ENCODE measurements at places on chromosomes 12 and 14.

GRCh38 chr12:19227880-19228210 lies 98.3 kb downstream of the PLEKHA5 start:
- DNase-seq, result no peak

DNA sequence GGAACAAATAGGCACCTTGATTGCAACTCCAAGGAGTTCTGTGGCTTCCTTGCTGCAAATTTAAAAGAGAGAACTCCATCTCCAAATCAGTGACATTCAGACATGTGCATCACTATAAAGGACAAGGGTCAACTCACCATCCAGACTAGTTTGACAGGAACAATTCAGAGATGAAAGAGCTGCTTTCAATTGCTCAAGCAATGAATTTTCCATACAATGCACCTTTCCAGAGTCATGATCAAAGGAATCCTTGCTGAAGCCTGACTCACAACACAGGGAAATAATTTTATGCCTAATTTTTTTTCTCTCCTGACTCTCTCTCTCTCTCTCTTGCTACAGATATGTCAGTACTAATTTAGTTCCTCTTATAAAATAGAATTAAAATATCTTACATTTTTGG lies 380.5 kb upstream of the GARIN6 start:
- no peak for DNase-seq

- DNase-seq, result no peak
These were observed 41.7 kb upstream of the FRS2 start for GRCh38 chr12:69428351-69429073.

GRCh38 chr12:122005252-122005776 lies 16.4 kb upstream of the BCL7A start:
- no peak for DNase-seq

DNA sequence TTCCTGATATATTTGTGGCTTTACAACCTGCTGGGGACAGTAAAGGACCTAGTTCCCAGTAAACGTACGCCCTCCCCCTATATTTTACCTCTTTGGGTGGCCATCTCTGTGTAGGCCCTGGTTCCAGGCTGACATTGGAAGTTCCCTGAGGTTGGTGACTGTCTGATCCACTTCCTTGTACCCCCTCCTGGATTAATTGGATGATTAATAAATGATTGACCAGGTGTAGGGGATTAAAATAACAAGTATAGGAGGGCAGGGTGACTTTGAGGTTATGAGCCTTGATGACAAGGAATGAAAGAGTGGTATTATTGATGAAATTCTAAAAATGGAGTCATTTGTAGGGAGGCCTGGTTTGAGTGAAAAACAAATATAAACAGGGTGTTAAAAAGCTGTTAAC lies 9.6 kb downstream of the SUSD6 start:
- no peak for DNase-seq

DNA sequence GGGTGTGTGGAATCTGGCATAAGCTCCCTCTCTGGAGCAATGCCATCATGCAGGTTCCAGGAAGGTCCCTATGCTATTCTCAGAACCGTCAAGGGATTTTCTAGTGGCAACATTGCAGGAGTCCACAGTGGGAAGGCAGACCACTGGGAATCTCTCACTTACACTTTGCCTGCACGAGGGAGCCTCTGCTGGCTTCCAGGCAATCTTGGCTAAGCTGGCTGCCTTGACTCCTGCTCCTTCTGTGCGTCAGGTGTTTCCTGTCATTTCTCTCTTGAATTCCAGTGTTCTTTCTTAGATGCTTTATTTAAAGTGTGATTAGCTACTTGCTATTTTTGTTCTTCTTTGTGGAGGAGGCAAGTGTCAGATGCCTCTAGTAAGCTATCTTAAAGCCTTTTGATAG lies 414.0 kb upstream of the ATP2B1 start:
- DNase-seq, result no peak

GRCh38 chr14:68106456-68106855 lies 286.9 kb downstream of the RAD51B start:
- DNase-seq, result no peak

- DNase-seq, result no peak
These were observed 24.9 kb downstream of the SNRNP35 start for GRCh38 chr12:123482876-123483275.

DNA sequence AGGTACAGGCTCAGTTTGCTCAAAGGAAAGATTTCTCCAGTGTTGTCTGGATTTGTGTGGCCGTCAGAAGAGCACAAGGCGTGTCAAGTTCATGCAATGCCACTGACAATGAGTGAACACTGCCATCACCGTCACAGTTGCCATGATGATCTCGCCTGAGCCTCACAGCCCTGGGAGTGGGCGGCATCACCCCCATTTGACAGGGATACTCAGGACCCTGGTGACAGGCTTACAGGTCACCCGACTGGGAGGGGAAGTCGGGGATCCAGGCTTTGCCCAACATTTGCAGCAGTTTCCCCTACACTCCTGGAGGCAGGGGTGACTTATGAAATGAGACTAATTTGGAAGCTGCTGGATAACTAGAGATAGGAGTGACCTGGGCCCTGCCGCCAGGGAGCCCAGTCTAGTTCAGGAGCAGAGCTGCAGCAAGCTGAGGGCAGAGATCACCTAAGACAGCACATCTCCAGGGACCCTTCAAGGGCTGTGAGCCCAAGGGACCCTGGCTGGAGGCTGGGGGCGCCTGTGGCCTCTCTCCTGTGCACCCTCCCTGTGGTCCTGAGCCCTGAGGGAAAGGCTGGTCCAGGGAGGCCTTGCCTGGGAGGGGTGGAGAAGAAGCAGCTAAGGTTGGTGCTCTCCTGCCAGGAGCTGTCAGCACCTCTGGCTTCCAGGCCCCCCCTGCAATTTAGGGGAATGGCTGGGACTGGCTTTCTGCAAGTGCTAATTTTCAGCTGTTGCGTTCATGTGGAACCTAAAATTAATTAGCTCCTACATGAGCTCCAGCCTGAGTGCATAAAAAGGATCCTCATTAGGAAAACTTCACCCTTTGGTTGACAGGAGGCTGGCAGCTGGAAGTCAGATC lies 32.4 kb upstream of the BEGAIN start:
- no peak for DNase-seq

GRCh38 chr12:110906985-110907384 lies 13.4 kb downstream of the MYL2 start:
- DNase-seq, result no peak

DNA sequence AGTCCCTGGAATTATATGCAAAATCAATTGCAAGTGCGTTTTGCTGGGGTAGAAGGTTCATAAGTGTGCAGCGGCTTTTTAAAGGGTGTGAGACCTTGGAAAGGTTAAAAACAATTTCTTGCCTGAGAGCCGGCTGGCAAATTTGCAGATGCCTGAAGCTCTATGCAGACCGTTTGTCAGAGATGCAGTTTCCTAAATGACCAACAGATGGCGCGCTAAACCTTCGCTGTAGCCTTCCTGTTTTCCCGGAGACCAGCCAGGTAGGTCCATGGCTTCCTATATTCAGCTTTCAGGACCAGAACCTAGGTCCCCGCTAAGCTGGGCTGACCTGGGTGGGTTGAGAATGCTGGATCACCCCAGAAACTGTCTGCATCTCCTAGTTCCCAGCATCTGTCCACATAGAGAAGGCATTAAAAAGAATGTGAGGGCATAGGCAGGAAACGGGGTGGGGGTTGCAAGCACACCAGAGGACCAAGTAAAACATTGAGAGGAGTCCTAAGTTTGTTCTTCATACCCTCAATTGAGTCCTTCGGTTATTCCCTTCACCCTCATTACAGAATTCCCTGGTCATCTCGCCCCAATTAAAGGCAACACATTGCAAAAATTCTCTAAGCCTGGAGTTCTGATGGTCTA lies 5.7 kb upstream of the NOS1 start:
- DNase-seq, result peak; percentile 85

DNA sequence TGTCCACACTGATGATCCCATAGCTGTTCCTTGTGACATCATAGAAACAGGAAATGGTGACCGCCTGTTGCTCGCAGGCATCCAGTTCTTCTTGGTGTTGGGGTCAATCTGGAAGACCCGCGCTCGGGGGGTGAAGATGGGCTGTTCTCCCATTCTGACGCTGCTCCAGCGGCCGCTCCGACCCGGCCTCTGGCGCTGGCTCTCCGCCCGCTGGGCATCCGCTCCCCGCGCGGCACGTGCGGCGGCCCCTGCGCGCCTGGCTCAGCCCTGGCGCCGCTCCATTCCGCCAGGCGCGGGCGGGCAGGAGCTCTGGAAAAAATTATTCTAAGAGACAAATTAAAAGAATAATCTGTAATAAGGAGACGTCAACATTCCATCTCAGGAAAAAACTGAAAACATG lies 761.1 kb downstream of the TMEM121 start:
- DNase-seq, result no peak

- DNase-seq, result no peak
These were observed 767 bp upstream of the CCNT1 start for GRCh38 chr12:48717252-48717695.

DNA sequence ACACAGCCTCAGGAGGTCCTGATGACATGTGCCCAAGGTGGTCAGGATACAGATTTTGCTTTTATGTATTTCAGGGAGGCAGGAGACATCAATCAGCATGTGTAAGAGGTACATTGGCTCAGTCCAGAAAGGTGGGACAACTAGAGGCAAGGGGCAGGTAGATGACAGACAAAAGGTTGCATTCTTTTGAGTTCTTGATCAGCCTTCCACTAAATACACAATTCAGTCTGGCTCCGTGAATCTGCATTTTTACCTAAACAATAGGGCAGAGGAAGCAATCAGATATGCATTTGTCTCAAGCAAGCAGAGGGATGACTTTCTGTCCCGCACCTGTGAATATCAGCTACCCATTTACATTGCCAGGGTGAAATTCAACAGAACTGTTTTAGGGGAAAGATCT lies 178.6 kb downstream of the KSR2 start:
- DNase-seq, result no peak

DNA sequence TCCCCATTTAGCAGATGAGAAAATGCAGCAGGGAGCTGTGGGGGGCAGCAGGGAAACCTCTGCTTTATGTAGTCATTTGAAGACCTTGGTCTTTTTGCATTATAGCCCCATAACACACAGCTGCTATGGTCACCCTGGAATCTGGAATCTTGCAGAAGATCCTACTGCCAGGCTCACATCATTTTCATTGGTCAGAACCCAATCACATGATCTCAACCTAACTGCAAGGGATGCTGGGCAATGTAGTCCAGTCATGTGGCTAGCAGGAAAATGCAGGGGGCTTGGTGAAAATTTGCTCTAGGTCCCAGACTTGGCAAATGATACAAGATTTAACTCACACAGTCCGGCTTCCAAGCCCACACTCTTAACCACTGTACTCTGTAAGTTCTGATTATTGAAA lies 1028.7 kb downstream of the AACS start:
- DNase-seq, result peak; percentile 15

DNA sequence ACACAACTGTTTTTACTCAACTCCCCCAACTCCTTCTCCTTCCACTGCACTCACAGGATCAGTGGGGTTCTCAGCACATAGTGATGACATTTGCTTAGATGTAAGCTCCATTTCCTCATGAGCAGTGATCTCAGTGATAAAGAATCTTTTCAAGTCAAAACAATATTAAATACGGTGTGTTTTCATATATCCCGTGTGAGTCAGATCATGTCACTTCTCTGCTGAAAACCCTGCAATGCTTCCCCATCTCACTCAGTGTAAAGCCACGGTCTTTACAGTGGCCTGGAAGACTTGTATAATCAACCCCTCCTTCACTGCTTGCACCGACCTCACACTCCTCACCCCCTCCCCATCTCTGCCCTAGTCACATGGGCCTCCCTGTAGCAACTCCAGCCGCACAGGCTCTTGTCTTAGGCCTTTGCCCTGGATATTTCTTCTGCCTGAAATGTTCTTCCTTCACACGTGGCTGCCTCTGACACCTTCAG lies 149.7 kb upstream of the ARHGAP5 start:
- DNase-seq, result peak; percentile 22

DNA sequence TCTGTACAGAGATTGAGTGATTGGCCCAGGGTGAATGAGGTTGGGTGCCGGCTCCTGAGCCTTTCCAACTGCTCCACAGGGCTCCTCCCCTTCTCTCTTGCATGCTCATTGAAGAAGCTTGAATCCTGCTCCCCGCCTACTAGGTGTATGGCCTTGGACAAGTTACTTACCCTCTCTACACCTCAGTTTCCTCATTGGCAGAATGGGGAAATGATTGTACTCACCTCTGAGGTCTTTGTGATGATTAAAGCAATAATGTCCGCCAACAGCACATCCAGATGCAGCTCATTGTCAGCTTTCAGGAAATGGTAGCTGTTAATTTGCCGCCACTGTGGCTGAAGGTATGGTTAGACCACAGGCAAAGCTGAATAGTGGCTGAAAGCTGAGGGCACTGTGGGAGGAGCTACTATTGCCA lies 174.1 kb downstream of the CRADD start:
- no peak for DNase-seq

- DNase-seq, result no peak
These were observed 24.7 kb upstream of the NPFF start for GRCh38 chr12:53532021-53532420.

GRCh38 chr12:104197264-104197663 lies 18.3 kb upstream of the TXNRD1 start:
- DNase-seq, result no peak

DNA sequence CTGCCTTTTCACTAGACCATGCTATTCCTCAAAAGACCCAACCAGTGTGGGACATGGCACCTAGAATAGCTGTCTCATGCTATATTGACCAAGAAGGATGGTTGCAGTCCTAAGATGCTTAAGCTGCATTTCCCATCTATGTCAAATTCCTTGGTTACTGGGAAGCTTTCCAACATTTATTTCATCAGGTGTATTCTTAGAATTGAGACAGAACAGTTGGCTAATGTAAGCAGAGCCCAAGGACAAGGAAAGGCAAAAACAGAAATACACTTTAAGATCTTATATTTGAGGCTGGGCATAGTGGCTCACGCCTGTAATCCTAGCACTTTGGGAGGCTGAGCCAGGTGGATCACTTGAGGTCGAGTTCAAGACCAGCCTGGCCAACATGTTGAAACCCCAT lies 24.7 kb downstream of the ARG2 start:
- DNase-seq, result no peak

DNA sequence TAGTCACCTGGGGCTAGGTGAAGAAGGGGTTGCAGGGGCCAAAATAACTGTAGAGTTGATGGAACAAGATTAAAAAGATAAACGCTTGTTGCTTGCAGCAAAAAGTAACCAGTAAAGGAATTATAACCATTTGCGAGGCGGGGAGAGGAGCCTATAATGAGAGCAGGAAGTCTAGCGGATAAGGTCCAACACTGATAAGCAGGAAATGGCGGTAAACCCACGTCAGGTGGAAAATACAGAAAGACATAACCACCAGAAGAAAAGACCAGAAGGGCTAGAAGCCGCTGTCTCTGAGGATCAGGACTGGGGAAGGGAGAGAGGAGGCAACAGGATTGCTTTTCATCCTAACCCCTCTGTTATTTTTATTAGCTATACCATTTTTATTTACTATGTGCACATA lies 303.3 kb downstream of the DPF3 start:
- DNase-seq, result no peak

DNA sequence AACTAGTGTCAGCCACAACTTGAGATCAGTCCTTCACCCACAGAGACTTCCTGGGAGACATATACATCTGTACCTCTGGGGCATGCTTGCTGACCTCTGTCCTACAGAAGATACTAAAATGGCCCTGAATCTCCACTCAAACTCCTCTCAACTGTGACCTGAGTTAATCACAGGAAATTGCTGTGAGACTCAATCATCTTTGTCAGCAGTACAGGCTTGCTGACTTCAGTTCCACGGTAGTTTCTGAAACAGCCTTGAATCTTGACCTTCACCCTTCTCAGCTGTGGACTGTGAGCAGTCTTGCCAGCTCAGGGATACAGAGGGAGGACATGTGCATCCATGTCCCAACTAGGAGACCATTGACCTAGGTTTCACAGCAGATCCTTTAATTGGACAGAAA lies 1.4 kb upstream of the KLRC1 start:
- DNase-seq, result no peak

- DNase-seq, result no peak
These were observed 3.2 kb upstream of the MGST1 start for GRCh38 chr12:16344269-16344668.

All from neural crest cell (in vitro differentiated cells).